ENCODE measurements at places on chromosomes 7 and 10.

DNA sequence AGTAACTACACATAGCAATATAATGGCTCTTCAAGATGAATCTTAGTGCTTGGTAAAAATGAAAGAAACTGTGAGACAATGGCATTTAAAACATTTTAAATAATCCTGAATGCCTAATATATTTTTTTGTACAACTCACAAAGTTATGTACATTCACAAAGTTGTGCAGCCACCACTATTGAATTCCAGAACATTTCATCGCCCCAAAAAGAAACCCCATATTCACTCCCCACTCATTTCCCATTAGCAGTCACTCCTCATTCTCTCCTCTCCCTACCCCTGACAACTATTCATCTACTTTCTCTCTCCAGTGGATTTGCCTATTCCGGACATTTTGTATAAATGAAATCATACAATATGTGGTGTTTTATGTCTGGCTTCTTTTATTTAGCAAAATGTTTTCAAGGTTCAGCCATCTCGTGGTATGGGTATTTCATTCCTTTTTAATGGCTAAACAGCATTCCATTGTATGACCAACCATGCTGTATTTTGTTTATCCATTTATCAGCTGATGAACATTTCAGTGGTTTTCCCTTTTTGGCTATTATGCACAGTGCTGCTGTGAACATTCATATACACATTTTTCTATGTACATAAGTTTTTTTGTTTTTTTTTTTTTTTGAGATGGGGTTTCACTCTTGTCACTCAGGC is 34.7 kb downstream of the ENTPD7 start:
- DNase-seq: no peak

DNA sequence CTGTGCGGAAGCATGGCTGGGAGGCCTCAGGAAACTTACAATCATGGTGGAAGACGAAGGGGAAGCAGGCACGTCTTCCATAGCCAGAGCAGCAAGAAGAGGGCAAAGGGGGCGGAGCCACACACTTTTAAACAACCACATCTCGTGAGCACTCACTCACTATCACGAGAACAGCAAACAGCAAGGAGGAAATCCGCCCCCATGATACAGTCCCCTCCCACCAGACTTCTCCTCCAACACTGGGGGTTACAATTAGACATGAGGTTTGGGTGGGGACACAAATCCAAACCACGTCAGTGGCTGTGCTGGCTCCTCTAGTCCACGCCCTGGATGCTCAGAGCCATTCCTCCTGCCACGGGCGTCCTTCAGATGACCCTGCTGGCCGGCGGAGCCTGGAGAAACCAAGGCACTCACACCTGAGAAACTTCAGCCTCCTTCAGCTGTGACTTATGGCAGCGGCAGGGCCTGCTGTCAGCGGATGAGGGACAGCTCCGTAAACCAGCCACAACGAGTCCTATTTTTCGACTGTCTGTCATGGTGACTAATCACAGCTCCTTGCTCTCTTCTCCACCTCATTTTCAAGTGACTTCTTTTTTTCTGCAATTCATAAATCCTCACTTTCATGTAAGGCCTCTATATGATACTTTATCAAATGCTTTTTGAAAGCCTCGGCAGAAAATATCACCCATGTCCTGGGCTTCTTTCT is 167.9 kb upstream of the PFKP start:
- no peak for DNase-seq

DNA sequence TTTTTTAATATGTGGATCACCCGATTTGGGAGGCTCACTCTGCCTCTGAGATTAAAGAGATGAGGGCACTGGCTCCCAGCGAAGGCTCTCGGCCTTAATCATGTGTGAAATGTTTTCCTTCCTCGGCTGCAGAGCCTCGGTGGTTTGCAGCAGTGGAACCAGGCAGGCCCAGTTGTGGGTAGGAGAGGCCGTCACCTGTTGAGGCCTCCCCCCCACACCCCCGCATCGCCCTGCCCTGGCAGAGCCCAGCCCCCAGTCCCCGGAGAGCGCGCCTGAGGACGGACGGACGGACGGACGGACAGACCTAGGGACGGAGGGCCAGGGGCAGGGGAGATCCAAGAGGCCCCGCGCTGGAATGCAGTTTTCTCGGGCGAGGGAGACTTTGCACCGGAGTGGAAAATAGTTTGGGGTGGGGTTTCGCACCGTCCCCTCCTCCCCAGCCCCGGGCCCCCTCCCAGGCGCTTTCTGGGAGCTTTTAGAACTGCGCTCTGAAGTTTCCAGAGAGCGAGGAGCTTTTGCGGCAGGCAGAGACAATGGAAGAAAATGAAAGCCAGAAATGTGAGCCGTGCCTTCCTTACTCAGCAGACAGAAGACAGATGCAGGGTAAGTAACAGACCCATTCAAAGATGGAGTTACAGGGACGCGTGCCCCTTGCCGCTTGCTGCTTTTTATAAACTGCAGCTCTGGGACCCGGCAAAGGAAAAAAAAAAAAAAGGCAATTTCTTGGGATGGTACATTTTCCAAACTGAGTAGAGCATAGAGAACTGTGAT is at the start of gene KIAA1217:
TSS of gene KIAA1217 (plus strand) at position 478 of the 771 bp plus-strand sequence. CDS start at position 534, 56 bp downstream.
- no peak for DNase-seq

DNA sequence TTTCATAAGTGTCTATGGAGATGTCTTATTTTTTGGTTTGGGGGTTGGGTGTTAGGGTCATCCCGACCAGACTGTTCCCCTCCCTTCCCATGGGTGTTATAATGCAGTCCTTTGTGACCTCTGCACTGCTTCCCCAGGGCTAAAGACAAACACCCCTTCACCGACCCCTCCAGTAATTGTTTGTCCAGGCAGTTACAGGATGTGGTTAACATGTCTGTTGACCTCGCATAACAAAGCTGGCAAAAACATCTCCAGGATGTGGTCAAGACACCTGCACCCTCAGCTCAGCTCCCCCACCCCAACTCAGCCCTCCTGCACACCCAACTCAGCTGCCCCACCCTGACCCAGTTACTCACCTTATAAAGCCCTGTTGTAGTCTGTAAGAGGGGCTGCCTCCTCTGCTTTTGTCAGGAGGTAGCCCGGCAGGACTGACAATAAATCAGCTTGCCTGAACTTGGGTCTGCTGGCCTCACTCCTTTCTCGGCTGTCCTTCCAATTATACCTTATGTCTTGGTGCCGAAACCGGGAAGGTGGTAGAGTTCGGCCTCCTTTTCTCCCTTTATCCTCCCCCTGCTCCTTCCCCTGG is 102.2 kb downstream of the ZNF92 start:
- DNase-seq: no peak

- no peak for DNase-seq
Observed at GRCh38 chr10:108450280-108450679, 1285.8 kb upstream of the SORCS1 start.

DNA sequence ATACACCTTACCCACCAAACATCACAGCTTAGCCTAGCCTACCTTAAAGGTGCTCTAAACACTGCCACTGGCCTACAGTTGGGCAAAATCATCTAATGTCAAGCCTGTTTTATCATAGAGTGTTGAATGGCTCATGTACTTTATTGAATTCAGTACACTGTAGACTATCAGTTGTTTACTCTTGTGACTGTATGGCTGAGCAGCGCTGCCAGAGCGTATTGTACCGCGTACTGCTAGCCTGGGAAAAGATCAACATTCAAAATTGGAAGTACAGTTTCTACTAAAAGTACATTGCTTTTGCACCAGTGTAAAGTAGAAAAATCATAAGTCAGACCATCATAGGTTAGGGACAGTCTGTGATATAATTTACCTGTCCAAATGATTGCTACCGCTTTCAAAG is 226.8 kb downstream of the PRPF18 start:
- DNase-seq: no peak

DNA sequence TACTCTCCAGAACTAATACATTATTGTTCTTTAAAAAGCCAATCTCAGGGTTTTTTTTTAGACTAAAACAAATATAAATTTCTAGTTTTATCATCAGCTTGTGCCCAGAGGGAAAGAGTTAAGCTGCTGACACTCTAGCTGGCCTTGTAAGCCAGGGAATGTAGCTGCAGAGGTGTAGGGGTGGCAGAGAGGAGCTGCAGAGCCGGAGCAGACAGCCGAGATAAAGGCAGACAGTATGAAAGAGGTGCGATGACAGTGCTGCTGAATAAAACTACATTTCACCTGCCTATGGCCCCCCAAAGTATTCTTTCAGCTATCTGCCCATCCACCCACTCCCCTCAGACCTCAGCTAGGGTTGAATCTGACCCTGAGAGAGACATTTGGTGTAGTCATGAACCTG is 653.7 kb upstream of the ZWINT start:
- DNase-seq: no peak

Data from suppressor macrophage treated with lipopolysaccharide for 4 hours (primary cell).